ENCODE measurements at places on chromosomes 6 and 20. TPM values are rescaled to one million over a fixed set of nuclear protein-coding genes. Genes with fewer than 3 reads are reported as not detected.

DNA sequence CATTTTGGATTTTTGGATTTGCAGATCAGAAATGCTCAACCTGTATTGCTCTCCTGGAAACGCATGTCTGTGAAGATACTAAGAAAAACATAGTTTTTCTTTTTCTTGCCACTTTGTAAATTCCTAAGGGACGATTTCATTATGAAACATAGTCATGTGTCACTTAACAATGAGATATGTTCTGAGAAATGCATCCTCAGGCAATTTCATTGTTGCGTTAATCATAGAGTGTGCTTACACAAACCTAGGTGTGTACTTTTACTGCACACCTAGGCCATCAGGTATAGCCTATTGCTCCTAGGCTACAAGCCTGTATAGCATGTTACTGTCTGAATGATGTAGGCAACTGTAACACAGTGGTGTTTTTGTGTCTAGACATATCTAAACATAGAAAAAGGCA lies 13.4 kb upstream of the THEMIS start:
- DNase-seq = no peak

ERVFRD-1 gene
- total RNA-seq = not detected

- no peak for DNase-seq
Measured at GRCh38 chr6:6796818-6797217, 208.3 kb downstream of the LY86 start.

DNA sequence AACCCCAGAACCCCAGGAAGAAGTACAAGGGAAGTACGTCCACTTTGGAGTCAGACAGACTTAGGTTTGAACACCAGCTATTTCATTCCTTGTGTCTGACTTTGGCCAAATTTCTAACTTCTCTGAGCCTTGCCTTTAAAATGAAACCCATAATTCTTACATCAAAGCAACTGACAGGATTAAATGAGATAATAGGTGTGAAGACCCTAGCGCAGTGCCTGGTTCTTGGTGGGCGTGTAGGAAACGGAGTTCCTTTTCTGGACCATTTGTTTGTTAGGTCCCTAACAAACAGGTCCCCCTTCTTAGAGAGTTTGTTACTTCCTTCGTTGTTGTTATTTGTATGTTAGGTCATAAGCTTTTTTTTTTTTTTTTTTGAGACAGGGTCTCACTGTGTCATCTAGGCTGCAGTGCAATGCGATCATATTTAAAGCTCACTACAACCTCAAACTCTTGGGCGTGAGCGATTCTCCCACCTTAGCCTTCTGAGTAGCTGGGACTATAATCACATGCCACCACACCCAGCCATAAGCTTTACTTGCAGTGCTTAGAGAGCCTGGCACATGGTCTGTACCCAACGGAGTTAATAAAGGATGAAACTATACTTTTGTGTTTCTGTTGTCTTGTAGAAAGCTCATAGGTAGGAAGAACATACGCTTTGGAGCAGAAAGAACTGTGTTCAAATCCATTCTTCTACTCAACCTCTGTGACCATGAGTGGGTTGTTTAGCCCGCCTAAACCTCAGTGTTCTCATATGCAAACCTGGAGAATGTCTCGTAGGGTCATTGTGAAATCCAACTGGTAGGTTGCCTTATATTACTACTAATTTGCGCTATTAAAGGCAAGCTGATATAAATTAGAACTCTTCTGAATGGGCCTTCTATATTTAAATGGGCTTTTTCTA lies 21.8 kb upstream of the MROH8 start:
- DNase-seq = no peak

DNA sequence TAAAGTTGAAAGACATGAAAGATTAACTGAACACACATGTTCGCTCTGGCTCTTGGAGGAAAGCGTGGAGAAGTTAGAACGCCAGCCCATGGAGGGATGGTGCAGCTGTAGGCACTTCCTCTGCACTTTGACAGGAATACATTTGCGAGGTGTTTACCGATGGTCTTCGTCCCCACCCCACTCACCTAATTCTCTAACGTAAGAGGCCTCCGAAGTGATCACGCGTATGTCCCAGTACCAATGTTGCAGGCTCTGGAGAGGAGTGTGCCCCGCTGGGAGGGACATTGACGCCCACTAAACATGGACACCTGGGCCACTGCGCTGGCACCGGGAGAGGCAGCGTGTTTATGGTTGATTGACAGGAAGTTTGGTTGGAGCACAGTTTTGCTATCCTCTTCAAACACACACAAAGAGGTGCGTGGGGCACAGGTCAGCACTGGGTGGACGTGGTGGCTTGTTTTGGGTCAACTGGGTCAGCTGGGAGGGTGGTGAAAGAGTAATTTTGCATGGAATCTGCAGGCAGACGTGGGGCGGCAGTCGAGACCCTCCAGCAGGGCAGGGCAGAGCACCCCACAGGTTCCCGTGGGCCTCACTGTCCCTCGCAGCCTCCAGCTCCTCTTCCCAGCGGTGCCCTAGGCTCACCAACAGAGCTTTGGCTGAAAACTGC lies 110.1 kb downstream of the DLL1 start:
- no peak for DNase-seq

DNA sequence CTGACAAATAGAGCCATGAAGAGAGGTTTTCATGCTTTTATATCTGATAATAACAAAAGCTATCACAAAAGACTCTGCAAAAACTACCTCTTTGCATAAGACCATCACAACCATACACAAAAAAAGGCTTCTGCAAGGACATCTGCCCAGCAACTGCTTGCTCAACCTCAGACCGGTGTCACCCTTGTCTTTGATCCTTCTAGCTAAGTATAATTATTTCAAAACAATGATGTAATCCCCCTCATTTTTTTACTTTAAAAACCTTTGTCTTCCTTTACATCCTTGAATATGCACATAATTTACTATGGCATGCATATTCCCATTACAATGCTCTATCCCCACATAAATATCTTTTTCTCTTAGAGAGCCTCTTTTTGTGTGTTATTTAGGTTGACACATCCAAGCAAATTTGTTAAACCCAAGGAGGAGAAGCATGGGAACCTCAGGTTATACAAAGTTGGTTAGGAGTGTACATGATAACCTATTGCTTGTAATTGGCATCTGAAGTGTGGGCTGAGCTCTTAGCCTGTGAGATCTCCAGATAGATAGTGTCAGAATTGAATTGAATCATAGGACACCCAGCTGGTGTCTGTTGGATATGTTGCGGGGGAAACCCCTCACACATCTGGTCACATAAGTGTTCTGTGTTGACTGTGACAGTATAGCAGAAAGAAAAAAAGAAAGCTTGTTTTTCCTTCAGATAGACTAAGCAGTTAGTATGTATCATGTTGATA lies 20.7 kb upstream of the CGA start:
- no peak for DNase-seq

GRM1 gene
- total RNA-seq = 0.54 TPM

DNA sequence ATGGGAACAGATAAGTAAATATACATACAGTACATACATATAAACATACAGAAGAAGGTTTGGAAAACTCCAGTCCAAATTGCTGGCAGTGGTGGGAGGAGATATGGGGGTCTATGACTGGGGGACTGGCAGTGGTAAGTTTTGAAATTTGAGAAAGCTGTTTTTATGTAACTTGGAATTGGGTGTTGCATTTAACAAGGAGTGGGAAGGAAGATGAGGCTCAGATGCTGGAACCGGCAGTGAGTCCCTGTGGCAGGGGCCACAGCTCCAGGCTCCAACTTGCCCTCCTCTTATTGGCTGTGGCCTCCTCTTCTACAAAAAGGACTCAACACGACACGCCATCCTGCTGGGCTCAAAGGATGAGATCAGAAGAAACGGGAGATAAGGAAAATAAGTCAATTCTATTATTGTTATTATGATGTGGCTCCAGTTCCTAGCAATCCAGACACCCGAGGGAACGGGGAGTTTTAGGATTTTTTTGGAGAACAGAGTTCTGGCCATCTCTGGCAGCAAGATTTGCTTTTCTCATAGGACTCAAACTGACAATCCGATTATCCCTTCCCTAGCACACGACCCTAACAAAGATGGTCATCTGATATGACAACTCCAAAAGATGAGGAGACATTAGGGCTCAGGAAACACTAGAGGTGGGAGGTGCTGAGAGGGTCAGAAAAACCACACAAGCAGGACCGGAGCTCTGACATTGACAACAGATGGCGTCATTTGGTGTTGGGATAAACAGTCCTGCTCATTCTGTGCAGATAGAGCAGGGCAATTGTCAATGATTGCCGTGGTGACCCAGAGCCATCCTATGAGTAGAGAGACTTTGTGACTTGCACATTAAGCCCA lies 6.0 kb upstream of the TGM2 start:
- no peak for DNase-seq

OR2B2 gene
- total RNA-seq = not detected

ADGRF4 gene
- total RNA-seq = not detected

GRCh38 chr6:456358-456867 lies 64.9 kb downstream of the IRF4 start:
- DNase-seq = no peak

CTNNBL1 gene
- total RNA-seq = 22.6 TPM

DNA sequence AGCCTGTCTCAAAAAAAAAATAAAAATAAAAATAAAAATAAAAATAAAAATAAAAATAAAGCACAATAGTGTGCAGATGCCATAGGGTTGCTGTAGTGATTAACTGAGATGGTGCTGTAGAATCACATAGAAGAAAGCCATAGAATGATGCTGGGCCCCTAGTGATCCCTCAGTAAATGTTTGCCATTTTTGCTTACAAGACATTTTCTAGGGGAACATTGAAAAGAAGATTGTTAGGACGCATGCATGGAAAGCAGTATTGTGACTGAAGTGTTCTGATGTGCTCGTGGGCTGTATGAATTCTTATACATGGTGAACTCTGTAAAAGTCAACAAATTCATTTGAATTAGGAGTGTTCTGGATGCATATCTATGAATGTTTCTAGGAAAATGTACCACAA lies 22.0 kb upstream of the SAMD3 start:
- DNase-seq = no peak

DNA sequence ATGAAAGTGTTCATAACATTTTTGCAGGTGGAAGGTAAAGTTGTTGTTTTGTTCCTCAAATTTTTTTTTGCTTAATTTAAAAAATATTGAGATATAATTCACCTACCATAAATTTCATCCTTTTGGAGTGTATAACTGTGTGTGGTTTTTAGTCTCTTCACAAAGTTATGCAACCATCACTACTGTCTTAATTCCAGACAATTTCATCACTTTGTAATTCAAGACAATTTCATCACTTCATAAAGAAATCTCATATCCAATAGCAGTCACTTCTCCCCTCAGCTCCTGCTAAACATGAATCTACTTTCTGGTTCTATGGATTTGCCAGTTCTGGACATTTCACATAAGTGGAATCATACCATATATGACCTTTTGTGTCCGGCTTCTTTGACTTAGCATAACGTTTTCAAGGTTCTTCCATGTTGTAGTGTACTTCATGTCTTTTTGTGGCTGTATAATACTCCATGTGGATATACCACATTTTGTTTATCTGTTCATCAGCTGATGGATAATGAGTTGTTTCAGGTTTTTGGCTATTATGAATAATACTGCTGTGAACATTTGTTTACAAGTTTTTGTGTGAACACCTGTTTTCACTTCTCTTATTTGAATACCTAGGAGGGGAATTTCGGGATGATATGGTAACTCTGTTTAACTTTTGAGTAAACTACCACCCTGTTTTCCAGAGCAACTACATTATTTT lies 18.8 kb downstream of the ZFAND3 start:
- DNase-seq = no peak

GRCh38 chr6:7431674-7432390 lies 42.2 kb downstream of the RIOK1 start:
- DNase-seq = no peak

DNA sequence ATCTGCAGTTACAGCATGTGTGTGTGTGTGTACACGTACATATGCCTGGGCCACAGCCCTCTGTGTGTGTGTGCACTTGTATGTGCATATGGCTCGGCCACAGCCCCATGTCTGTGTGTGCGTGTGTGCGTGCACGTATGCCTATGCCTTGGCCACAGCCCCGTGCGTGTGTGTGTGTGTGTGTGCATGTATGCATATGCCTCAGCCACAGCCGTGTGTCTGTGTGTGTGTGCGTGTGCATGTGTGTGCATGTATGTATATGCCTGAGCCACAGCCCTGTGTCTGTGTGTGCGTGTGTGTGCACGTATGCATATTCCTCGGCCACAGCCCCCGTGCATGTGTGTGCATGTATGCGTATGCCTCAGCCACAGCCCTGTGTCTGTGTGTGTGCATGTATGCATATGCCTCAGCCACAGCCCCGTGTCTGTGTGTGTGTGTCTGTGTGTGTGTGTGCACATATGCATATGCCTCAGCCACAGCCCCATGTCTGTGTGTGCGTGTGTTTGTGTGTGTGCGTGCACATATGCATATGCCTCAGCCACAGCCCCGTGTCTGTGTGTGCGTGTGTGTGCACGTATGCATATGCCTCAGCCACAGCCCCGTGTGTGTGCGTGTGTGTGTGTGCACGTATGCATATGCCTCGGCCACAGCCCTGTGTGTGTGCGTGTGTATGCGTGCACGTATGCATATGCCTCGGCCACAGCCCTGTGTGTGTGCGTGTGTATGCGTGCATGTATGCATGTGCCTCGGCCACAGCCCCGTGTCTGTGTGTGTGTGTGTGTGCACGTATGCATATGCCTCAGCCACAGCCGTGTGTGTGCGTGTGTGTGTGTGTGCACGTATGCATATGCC lies 14.6 kb upstream of the C20orf204 start:
- DNase-seq = no peak

DNA sequence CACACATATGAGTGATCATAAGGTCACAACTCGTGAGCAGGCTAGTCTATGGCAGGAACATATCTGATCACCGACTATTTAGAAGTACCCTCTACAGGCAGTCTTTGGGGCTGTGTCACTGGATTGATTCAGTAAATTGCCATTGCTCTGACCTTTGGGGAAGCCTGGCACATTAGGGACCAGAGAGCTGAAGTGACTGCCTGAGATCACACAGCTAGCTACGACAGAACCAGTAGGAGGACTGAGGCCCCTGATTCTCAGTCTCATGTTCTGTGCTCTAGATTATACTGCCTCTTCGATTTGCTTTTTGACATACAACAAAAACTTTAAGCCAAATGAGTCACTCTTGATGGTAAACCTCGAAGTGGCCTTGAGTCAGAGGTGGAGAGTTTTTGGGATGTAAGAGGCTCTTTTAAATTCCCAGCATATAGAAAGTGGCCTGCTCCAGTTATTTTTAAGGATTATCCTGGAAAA lies 247.5 kb upstream of the SUPT3H start:
- no peak for DNase-seq

- no peak for DNase-seq
Measured at GRCh38 chr20:47818466-47818865, 33.2 kb upstream of the SULF2 start.

GRCh38 chr20:62845416-62846160 lies 16.0 kb downstream of the TCFL5 start:
- DNase-seq = no peak

DNA sequence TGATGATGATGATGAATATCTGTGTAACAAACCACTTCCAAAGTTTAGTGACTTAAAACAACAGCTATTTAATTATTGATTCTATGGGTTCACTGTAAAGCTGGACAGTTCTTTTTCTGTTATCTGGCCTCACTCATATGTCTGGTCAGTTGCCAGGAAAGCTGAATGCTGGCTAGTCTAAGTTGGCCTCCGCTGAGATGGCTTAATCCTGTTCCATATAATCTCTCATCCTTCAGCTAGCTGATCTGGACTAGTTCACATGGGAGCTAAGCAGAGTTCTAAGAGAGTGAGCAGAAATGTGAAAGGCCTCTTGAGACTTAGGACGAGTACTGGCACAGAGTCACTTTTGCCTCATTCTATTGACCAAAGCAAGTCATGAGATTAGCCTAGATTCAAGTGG lies 334.7 kb upstream of the FLRT3 start:
- DNase-seq = no peak

Data from thoracic aorta (tissue), 2 donors.